ENCODE measurements at places on chromosomes 2 and 18.
A peak's percentile ranks its signal among the peaks of the same experiment; 100 is the strongest.

- DNase-seq, result no peak
Measured at GRCh38 chr2:223886726-223887125, 49.3 kb upstream of the AP1S3 start.

GRCh38 chr2:22855761-22856184 lies 529.2 kb upstream of the KLHL29 start:
- no peak for DNase-seq

- DNase-seq, result no peak
Measured at GRCh38 chr2:28666496-28667184, 85.0 kb upstream of the PPP1CB start.

- no peak for DNase-seq
Measured at GRCh38 chr2:72619626-72620025, 206.2 kb downstream of the EXOC6B start.

DNA sequence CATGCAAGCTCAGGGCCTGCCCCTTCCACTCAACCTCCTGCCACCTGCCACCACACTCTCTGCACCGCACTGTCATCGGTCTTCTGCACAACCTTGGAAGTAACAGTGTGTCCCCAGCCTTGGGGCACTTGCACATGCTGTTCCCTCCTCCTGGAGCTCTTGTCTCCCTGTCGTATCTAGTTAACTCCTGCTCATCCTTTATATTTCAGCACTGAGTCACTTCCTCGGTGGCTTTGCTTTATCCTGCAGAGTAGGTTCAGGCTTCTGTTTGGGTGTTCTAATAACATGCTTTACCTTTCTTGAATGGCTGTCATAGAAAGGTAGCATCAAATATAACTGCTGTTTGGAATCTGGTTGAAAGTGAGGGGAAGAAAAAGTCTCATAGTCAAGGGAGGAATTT lies 25.3 kb downstream of the PAX8 start:
- DNase-seq, result no peak

GRCh38 chr2:229127471-229127870 lies 143.6 kb downstream of the PID1 start:
- no peak for DNase-seq

DNA sequence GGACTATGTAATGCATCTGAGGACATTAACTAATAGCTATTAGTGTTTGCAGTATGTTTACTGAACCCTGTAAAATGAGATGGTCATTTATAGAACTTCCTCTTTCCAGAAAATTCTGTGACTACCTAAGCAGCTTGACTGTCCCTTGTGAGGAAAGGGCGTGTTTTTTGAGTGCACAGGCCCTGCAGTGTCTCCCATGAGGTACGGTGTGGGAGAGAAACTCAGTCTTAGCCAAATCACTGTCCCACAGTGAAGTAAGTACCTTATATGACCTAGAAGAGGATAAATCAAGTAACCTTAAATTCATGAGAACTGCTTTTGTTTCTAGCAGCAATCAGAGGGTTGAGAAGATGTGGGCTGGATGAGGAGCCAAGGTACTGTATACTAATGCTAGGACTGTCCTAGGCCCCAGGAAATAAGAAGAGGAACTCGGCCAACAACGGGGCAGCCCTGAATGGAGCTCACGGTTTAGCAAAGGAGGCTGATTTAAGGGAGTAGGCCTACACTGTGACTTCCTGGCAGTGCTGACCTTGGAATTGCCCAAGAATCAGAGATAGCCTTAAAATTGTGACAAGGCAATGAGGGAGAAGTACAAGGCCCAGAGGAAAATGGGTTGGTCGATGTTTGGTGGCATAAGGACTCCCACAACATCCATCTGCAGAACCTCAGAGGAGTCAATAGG lies 103.5 kb upstream of the CTAGE1 start:
- DNase-seq, result no peak

- DNase-seq, result no peak
Measured at GRCh38 chr2:64685430-64685829, 31.7 kb upstream of the SERTAD2 start.

DNA sequence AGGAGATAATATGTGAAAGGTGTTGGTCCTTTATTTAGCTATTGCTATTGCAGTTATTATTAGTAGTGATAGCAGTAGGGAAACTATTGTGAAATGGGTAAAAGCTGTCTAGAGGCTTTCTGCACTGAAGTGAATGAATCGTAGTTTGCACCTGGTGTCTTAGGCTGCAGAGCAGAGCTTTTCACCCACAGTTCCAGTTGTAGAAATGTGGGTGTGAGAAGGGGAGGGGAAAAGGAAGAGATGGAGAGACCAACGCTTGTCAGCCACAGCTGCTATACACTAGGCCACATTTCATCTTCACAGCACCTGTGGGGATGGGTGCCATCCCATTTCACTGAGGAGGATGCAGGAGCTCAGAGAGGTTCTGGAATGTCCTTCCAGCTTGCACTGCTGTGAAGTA lies 50.0 kb downstream of the TRPM8 start:
- DNase-seq, result no peak

GRCh38 chr2:241701149-241701398 lies 765 bp upstream of the ING5 start:
- DNase-seq, result no peak

DNA sequence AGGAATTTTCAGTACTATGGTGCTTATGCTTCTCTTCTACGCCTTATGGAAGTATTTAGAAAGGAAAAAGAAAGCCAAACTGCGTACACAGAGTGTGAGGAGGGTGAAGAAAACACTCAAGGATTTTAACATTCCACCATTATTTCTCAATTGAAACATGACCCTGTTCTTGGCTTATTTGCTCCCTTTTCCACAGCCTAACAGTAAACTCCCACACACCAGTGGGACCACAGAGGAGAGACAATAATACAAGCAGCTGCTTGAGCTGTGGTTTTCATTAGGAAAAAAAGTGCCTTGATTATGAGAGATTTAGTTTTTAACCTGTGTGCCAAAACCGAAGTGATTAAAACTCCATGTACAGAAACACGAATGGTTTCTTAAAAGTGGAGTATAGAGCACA lies 134.3 kb downstream of the MEP1B start:
- DNase-seq, result no peak

DNA sequence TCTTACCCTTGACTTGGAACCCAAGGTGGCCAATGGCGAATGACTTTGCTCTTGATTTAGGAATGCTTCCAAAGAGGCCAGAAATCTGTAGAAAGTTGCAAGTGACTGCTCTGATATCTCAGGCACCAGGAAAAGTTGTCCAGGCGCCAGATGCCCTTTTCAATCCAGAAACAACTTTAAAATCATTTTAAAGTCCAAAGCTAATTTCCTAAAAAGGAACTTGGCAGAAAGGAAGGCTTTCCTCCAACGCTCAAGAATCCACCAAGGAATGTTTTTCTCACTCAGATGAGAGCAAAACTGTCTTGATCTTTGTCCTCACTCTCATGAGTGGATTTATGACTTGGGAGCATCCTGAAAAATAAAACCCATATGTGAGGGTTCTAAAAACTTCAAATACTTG lies 5.3 kb downstream of the NGEF start:
- DNase-seq, result no peak

GRCh38 chr2:42979416-42979869 lies 187.1 kb upstream of the HAAO start:
- DNase-seq, result no peak

- no peak for DNase-seq
Measured at GRCh38 chr2:230693411-230693810, 19.2 kb upstream of the CAB39 start.

GRCh38 chr2:232299927-232300674 lies 78.5 kb upstream of the ALPP start:
- DNase-seq, result no peak

- DNase-seq, result no peak
Measured at GRCh38 chr2:10972683-10973433, 61.1 kb downstream of the KCNF1 start.

GRCh38 chr2:75828826-75829225 lies 118.1 kb upstream of the GCFC2 start:
- DNase-seq, result no peak

DNA sequence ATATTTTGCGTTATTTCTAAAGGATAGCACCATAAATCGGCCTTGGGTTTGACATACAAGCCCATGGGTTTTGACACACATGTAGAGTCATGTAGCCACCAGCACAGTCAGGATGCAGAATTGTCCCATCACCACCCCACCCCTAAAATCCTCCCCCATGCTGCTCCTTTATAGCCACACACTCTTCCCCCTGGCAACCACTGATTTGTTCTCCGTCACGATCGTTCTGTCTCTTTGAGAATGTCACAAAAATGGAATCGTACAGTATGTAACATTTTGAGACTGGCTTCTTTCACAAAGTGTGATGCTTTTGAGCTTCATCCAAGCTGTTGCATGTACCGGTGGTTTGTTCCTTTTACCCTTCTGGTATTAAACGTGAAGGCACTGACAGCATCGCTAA lies 39.1 kb downstream of the CRACDL start:
- DNase-seq, result no peak

GRCh38 chr2:202104286-202104870 lies 31.3 kb downstream of the KIAA2012 start:
- DNase-seq, result no peak

GRCh38 chr18:58682429-58683069 lies 11.3 kb downstream of the MALT1 start:
- no peak for DNase-seq

GRCh38 chr2:175730050-175730449 lies 272.0 kb downstream of the LNPK start:
- no peak for DNase-seq

DNA sequence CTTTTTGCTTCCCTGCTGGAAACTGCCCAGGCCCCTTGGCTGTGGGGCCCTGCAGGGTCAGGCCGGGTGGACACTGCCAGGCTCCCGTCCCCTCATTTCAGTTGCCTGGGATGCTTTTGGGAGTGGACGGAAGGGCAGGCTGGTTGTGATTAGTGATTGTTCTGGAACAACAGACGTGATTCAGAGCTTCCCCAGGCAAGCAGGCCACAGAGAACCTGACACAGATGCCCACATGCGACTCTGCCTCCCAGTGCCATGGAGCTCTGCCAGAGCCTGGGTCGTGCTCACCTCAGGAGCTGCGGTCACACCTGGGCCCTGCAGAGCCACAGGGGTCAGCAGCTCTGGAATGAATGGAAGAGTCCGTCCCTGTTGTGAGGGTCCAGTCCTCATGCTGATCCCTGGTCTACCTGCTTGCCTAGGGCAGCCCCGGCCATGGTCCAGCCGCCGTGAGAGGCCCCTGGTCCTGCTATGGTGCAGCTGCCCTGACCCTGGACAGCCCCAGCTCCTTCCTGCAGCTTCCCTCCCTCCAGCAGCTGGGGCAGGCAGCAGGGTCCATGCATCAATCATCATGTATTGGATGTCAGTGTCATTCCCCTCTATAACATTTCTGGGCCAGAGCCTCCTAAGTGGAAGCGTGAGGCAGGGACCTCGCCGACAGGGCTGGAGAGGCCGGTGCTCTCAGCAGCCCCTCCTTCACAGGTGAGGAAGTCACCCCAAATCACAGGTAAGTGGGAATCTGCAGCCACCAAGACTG lies 518.6 kb upstream of the MYT1L start:
- no peak for DNase-seq

- no peak for DNase-seq
Measured at GRCh38 chr2:179513181-179513580, 248.5 kb upstream of the SESTD1 start.

- DNase-seq, result no peak
Measured at GRCh38 chr2:12002215-12002614, 255.8 kb downstream of the LPIN1 start.

GRCh38 chr2:199216253-199216652 lies 241.5 kb downstream of the SATB2 start:
- no peak for DNase-seq

- no peak for DNase-seq
Measured at GRCh38 chr2:170176212-170176611, 1.7 kb upstream of the MYO3B start.

- DNase-seq, result no peak
Measured at GRCh38 chr18:44742718-44743311, 62.1 kb downstream of the SETBP1 start.

DNA sequence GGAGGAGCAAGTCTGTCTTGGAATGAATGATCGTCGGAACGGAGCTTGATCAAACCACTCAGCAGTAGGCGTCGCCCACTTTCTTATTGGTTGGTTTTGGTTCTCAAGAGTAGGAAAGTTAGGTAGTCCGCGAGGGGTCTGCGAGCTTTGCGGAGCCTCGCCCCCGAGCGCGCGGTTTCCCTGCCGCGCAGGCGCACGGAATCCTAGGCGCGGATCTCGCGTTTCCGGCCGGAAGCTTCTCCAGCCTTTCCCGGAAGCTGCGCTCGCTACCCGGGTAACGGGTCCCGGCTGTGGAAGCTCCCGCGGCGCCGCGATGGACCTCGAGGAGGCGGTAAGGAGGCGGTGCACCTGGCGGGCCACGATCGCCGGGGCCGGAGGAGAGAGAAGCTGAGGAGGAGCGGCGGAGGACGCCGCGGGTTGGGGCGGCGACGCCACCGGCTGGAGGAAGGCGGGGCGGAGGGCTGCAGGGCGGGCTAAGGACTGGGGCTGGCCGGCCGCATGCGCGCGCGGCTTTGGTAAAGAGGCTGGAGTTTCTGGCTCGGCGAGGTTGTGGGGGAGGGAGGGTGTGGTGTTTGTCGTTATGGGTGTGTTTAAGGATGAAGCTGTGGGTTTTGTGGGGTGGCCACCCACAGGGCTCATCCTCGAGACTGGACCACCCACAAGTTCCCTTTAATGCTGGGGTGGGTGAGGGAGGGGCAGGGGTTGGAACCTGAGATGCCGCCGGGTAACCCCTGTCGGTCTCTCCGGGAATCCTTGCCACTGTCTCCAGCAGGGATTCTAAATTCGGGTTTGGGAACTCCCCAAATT lies at the start of gene TAF1B:
TAF1B (plus strand) TSS at position 246 of the 807 bp plus-strand sequence; CDS start at position 314, 68 bp downstream.
- DNase-seq, result peak; percentile 88

DNA sequence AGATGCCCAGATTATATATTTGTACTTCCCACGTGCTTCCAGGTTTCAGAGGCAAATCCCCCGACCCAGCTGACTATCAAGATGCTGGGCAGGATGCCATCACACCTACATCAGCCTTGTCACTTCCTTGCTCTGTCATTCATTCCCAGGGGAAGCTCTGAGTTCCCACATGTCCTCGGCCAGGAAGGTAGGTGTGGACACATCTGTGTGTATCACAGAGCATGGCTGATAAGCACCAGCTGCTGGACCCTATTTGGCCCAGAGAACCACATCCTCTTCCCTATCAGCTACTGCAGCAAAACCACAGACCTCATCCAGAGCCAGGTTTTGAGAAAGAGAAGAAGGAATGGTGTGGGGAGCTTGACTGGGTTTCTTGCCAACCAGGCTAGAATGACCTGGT lies 31.9 kb upstream of the ITGA6 start:
- no peak for DNase-seq

DNA sequence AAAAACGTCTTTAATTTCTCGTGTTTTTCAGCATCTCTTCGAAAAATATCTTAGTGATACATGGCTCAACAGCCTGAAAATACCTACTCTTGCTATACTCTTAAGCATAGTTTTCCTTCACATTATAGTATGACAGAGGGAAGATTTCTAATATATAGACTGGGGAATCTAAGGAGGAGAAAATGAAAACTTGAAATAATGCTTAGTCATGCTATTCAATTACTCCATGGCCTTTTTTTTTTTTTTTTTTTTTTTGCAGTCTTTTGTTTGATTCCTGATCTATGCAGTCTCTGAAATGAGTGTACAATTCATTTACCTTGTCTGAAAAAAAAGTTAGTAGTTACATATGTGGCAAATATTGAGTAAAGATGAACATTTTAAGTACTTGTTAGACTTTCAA lies 337.8 kb downstream of the ARHGAP15 start:
- no peak for DNase-seq

- no peak for DNase-seq
Measured at GRCh38 chr2:37645836-37646235, 25.6 kb downstream of the CDC42EP3 start.

Measured in GM18507 (cell line).